Stimulated activated CD4-positive, alpha-beta T cell treated with anti-CD3 and anti-CD28 coated beads, TNF-alpha, amount 100 ng/mL, for 48 hours (primary cell): ENCODE measurements at places on chromosomes 16 and 17.

DNA sequence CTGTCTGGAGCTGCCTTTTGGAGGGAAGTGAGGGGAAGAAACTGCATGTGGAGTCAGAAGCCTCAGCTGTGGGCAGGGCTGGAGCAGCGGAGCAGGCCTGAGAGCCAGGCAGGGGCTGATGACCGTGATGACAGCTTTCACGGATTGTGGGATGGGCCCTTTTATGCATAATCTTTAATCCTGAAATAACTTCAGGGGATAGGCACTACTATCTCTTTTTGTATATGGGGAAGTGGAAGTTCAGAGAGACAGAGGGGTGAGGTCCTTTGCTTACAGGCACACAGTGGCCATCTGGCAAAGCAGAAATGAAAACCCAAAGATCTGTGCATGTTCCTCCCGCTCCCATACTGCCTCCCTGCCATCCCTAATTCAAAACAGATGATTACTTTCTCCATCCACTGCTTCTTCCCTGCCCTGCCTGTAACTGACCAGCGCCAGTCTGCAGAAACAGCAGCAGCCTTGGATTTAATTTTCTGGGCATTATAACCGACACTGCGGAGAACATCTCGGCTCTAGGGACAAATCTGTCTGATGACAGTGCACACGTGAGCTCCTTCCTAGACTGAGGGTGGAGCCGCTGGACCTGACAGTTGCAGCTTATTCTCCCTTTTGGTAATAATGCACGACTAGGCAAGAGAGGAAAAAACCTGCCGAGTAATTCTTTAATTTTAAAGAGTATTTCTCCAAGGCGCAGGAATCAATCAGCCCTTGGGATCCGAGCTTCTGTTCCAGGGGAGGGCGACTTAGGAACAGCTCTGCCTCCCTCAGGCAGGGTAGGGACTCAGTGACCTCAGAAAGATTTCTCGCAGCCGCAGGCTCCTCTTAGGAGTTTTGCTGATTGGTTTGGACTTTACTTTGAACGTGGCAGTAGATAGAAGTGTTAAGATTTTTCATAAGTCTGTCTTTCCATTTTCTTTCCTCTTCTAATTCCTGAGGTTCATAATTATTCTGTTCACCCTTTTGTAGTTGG lies 95.4 kb downstream of the UTP18 start:
- no peak for DNase-seq

- DNase-seq, result no peak
Measured at GRCh38 chr16:1013593-1013900, 32.0 kb downstream of the SOX8 start.

GRCh38 chr17:62692159-62692651 lies 64.7 kb downstream of the MRC2 start:
- DNase-seq, result no peak

GRCh38 chr16:12255473-12255872 lies 278.9 kb downstream of the SNX29 start:
- no peak for DNase-seq

DNA sequence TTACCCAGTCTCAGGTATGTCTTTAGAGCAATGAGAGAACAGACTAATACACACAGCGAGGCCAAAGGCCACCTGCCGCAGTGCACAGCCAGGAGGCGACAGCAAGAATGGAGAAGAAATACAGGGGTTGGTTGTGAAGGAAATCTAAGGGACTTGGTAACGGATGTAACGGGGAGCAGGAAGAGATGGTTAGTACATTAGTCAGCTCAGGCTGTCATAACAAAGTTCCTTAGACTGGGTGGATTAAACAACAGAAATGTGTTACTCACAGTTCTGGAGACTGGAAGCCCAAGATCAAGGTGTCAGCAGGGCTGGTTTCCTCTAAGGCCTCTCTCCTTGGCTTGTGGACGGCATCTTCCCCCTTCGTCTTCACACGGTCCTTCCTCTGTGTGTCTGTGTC lies 47.1 kb downstream of the TVP23C start:
- DNase-seq, result no peak

DNA sequence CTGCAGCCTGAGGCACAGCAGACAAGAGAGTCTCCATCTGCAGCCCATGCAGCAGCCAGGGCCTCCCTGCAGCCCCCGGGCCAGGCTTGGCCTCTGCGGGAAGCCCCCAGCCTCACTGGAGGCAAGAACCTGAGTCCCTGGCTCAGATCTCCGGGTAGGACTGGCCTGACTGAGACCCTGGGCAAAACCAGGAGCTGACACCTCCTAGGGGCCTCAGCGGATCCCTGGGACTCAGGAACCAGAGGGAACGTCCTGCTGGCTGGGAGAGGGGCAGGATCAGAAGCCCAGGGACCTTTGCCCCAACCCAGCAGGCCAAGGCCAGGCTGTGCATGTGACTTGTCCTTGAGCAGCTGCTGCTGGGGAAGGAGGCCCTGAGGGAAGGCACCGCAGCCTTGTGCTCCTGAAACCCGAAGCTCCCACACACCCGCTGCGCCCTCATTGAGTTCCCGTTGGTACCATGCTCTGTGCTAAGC lies 1.7 kb upstream of the PRSS21 start:
- no peak for DNase-seq

- no peak for DNase-seq
Measured at GRCh38 chr17:77654296-77654695, 304.2 kb upstream of the TNRC6C start.

DNA sequence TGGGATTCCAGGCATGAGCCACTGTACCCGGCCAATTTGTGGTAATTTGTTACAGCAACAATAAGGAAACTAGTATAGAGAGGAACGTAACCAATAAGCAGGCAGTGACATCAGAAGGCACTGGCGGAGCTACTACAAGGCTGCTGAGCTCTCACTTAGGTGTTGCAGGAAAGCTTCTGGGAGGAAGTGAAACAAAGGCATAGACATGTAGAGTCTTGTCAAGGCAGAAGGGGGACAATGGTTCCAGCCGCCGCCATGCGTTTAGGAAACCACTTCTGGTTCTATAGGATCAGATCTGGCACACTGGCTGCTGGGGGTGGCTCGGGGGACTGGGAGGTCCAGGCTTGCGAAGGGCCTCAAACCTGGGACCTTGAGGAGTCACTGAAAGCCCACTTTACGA lies 9.4 kb upstream of the CPSF4L start:
- no peak for DNase-seq

- DNase-seq, result no peak
Measured at GRCh38 chr17:67532326-67532871, 155.3 kb downstream of the PITPNC1 start.

DNA sequence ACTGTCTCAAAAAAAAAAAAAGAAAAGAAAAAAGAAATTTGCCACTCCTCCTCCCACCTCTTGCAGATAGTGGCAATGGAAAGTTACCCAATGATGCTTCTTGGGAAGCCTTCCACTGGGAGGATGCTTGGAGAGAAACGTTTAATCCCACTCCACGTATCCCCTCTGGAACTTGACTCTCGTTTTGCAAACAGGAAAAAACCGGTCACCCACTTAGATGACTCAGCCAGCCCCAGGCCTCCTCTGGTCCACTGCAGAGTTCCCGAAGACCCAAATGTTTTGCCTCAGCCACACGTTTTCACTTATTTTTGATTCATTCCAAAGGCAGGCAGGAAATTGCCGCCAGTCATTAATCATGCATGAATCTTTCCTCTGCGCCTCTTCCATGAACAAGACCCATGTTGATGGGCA lies 9.3 kb upstream of the TNFRSF17 start:
- DNase-seq, result no peak

DNA sequence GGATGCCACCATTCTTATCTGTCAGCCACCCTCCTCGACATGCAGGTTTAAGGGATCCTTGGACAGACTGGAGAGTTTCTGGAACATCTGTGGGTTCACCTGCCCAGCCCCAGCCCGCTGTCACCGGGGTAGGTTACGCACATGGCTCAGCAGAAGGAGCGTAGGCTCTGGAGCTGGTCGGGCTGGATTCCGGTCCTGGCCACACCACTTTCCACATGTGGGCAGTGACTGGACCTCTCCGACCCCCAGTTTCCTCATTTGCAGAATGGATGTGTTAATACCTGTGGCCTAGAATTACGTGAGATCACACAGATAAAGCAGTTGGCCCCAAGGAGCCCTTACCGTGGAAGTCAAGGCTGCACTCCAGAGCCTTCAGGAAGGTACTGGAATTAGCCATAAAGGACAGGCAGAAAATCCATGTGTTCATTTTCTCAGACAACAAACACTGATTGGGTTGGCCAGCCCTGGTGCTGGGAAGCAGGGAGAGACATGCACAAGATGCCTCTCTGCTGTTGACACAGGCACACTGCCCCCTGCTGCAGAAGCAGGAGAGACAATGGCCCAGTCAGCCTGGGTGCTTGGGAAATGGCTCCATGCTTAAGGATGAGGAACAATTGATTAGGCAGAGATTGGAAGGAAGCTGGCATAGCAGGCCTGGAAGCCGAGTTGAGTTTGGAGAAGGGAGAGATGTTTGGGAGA lies 58.8 kb downstream of the SF3B3 start:
- DNase-seq, result no peak

DNA sequence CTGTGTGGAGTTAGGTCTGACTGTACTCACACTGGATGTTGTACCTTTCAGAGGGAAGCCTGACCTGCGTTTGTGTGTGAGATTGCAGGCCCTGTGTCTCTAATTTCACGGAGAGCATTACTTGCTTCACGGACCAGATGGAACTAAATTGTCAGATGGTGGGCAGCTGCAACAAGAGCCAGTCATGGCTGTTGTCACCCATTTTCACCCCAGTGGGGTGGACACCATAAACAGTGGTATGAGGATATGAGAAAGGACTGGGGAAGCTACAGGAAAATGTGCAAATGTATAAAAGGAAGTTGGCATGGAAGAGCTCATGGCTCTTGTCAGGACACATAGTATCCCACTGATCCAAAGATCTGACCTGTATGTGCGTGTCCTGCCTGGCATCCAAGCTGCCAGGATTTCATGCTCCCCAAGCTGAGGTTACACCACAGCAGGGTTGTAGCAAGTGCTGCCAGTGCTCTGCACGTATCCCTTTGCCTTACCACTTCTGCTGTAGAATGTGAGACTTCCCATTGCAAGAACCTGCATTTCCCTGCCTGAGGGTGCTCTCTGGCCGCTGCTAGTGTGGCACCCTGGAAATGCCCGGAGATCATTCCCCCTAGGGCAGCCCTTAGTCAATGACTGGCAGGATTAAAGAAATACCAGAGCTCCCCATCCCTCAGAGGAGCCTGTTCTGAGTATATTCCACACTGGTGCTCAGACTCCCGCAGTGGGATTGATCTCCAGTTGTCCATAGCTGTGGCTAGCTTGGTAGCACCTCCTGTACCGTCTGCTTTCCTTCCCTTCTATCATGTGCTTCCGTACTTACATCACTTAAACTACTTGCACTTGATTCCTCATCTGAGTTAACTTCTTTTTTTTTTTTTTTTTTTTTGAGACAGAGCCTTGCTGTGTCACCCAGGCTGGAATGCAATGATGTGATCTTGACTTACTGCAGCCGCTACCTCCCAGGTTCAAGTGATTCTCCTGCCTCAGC lies 70.4 kb upstream of the TANC2 start:
- no peak for DNase-seq

DNA sequence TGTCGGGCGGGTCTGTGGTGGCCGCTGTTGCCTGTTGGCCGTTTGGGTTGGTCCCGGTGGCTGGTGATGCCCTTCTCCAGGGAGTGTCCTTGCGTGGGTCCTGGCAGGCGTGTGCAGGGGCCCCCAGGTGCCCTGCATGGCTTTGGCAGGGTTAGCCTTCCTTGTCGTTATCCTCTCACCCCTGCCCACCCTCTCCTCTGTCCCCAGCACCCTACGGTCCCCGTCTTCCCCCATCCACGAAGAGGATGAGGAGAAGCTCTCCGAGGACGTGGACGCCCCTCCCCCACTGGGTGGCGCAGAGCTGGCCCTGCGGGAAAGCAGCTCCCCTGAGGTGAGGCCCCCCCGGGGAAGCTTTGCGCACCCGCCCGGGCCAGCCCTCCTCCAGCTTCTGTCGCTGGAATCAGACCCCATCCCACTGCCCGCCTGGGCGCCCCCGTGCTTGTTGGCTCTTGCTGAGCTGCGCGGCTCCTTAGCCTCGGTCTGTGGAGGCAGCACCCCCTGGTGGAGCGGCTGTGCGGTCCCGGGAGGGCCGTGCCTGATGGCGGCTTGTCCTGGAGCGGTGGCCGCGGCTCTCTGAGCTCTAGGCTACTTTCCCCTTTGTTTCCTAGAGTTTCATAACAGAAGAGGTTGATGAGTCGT lies 10.6 kb upstream of the NUDT16L1 start:
- no peak for DNase-seq

GRCh38 chr17:3708366-3708765 lies 12.4 kb upstream of the P2RX5 start:
- no peak for DNase-seq

- no peak for DNase-seq
Measured at GRCh38 chr17:79563237-79564013, 47.4 kb downstream of the RBFOX3 start.

DNA sequence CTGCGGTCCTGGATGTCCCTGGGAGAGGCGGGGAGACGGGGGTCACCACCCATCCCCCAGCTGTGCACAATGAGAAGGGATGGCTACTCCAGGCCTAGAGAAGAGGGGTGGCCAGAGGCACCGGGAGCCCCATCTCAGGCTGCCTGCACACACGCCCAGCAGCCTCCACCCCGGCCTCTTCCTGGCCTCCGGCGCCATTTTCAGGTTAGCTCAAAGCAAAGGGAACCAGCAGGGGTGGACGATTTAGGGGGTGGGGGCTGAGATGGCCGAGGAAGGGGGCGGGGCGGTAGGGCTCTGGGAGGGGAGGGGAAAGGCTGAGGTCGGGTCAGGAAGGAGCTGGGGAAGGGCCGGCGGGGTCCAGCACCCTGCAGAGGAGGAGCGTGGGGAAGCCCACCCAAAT lies 42.8 kb downstream of the SRCIN1 start:
- no peak for DNase-seq

- DNase-seq, result no peak
Measured at GRCh38 chr17:1137465-1137894, 42.3 kb downstream of the ABR start.

DNA sequence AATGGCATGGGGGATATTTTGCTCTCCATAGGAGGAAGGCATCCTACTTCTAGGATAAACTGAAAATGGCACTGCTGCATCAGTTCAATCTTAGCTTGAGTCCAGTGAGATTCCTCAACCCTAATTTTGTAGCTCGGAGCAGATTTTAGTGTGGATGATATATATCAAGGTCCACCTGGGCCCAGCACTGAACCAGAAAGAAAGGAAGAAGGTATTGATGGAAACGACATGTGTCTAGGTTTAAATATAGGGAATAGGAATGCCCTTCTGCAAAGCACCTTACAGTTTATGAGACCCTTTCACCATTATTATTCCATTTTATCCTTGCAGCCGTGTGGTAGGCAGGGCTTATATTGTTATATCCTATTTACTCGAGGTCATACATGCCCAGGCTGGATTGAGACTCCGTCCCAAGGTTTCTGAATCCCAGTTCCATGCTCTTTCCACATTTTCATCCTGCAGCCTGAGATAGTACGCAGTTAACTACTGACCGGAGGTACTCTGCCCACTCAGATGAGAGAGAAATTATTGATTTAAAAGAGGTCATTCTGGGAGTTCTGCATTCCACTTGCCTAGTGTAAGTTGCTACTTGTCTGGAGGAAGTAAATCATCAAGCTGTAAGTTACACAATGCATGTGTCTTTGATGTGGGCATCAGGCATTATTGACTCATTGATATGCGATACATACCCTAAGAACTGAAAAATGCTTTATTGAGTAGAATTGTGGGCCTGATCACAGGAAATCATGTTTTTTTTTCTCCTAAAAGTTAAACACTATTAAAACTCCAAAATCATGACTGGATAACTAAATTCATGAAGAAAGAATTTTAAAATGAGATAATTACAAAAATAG lies 10.1 kb downstream of the KRT39 start:
- DNase-seq, result no peak

GRCh38 chr17:68155692-68156091 lies 92.2 kb upstream of the AMZ2 start:
- DNase-seq, result no peak

GRCh38 chr17:40361925-40362695 lies 2.4 kb downstream of the GJD3 start:
- DNase-seq, result no peak
